ENCODE measurements at places on chromosomes 12 and 14.

GRCh38 chr14:85334316-85334715, 195.6 kb upstream of the FLRT2 start:
- DNase-seq = no peak

GRCh38 chr14:104917116-104917515, 7.6 kb upstream of the PLD4 start:
- no peak for DNase-seq

- peak; percentile 96 for DNase-seq
Measured at GRCh38 chr12:11839091-11839641, 189.7 kb downstream of the ETV6 start.

DNA sequence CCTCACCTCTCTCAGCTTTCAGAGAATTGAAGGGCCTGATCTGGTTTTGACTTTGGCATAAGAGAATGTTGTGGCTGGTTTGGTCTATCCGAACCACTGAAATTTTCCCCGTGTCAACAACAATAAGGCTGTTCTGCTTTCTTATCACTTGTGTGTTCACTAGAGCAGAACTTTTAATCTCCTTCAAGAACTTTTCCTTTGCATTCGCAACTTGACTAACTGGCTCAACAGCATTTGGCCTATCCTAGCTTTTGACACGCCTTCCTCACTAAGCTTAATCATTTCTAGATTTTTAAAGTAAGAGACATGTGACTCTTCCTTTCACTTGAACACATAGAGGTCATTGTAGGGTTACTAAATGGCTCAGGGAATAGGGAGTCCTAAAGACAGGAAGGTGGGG, 25.9 kb upstream of the EDDM3A start:
- DNase-seq = no peak

GRCh38 chr14:34190717-34191116, 239.8 kb upstream of the EGLN3 start:
- no peak for DNase-seq

- DNase-seq = no peak
Measured at GRCh38 chr12:106119301-106119700, 19.5 kb downstream of the NUAK1 start.

DNA sequence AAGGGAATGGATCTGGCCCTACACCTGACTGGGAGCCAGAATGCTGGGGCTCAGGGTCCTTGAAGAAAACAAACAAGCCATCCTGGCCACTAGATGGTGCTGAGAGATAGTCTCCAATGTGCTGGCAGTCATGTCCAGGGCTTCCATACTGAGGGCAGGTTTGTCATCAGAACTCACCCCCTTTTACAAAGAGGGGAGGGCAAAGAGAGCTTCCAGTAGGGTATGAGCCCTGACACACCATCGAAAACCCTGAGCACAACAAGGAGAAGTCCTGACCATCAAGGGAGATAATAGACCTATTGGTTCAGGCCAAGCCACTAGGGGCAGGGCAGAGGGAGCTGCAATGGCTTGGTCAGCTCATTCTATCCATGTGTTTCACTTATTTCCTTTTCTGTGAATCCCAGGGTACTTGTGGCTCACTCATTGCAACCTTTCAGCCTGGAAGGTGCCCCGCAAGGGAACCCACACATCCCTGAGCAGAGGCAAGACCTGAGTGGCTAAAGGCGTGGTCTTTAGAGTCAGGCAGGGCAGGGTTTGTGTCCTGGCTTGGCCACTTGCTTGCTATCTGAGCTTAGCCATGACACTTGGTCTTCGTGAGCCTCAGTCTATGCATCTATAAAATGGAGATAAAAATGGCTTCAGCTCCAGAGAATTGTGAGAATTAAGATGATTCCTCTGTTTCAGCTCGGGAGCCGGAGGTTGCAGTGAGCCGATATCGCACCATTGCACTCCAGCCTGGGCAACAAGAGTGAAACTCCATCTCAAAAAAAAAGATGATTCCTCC, 6.2 kb upstream of the PLEKHH1 start:
- DNase-seq = peak; percentile 11

- no peak for DNase-seq
Measured at GRCh38 chr12:22101749-22102243, 55.8 kb downstream of the CMAS start.

- no peak for DNase-seq
Measured at GRCh38 chr12:58310809-58311622, 369.6 kb downstream of the ATP23 start.

DNA sequence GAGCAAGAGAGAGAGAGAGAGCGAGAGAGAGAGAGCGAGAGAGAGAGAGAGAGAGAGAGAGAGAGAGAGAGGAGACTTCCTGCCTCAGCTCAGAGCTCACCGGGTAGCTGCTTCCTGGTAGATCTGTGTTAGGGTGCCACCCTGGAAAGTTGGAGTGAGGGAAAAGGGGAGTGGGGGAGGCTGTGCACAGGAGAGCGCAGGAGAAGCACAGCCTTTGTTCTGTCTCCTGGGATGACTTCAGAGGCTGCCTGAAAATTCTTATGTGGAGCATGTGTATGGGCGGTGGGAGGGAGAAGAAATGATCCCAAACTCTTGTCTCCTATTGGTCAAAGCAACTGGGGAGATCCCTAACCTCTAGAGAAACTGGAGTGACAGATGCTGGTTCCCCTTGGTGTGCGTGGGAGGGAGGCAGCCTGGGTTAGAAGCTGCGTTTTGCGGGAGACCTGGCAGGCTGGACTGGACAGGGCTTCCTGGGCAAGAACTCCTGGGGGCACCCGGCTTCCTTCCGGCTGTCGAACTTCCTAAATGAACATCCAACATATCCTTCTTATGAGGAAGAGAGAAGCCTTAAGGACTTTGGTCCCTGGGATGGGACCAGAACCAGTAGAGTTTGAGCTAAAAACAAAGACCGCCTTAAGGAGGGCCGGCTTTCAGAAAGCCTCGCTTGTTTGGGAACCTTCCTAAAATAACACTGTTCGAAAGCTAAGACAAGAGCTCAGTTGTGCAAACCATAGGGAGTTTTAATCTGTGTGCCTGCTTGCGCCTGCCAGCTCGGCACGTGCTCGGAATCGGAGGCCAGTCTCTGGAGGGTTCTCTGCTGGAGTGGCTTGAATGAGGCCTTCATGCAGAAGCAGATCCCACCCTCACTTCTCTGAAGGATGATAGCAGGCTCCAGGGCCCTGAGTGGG, 30.4 kb upstream of the BEGAIN start:
- DNase-seq = no peak

DNA sequence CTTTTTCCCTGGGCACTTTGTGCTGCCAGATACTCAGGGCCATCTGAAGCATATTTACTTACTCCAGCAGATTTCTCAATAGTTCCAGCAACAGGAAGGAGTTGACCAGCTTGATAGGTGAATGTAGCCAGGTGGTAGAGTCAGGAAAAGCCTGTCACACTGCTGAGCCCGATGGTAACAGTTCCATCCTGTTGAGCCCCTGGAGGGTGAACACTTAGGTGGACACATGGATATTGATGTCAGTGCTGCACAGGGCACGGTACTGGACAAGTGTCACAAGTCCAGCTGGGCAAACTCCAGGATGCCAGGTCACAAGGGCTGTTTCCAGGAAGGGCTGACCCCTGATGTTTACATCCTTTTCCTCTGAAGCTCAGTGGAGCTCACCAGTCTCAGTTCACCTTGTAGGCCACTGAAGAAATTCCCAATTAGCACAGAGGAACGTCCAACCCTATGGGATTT, 2.3 kb upstream of the SMOC1 start:
- DNase-seq = no peak

GRCh38 chr12:99389751-99390150, 257.8 kb upstream of the GARIN6 start:
- no peak for DNase-seq

GRCh38 chr14:104087981-104088850, 2.7 kb downstream of the ASPG start:
- DNase-seq = no peak

- no peak for DNase-seq
Measured at GRCh38 chr12:24850496-24850895, 98.4 kb downstream of the BCAT1 start.

GRCh38 chr12:50240792-50241114, 42.6 kb downstream of the LIMA1 start:
- DNase-seq = no peak

GRCh38 chr14:22865424-22866405, 5.8 kb upstream of the LRP10 start:
- DNase-seq = no peak

DNA sequence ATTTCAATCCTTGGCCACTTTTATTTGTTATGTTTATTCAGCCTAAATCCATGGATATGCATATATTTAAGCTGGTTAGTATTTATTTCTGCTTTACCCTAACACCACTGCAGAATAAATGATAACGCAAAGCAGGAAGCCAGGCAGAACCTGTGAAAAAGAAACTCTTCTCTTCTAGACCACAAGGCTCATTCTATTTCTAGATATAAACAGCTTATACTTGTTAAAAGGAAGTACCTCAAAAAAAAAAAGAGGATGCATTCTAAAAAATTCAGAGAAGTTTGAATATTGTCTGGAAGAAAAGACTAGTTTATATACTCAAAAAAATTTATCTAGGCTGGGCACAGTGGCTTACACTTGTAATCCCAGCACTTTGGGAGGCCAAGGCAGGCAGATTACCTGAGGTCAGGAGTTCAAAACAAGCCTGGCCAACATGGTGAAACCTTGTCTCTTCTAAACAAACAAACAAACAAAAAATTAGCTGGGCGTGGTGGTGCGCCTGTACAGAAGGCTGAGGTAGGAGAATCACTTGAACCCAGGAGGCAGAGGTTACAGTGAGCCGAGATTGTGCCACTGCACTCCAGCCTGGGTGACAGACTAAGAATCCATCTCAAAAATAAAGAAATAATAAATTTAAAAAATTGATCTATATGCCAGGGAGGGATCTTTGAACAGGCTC, 55.8 kb downstream of the GALNT4 start:
- DNase-seq = no peak

- peak; percentile 80 for DNase-seq
Measured at GRCh38 chr12:94532490-94533422, 73.1 kb upstream of the CEP83 start.

DNA sequence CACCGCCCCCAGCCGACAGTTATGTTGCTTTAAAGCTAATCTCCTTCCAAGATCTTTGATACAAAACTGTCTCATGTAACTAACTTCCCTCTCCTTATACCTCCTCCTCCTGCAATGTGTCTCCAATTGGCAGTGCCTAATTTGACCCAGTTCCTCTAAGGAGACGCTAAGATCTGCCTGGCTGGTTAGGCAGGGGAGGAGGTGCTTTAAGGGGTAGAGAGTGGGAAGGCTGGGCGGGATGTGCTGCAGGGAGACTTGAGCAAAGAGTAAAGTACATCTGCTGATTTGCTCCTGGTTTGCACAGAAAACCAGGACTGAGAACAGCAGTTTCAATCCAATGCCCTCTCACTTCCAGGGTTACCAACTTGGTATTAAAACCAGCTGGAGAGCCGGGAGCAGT, 7.4 kb upstream of the IKZF4 start:
- DNase-seq = no peak

- DNase-seq = no peak
Measured at GRCh38 chr14:58071341-58071740, 80.7 kb downstream of the ARMH4 start.

GRCh38 chr12:53561590-53561953, 54.3 kb upstream of the NPFF start:
- peak; percentile 16 for DNase-seq

DNA sequence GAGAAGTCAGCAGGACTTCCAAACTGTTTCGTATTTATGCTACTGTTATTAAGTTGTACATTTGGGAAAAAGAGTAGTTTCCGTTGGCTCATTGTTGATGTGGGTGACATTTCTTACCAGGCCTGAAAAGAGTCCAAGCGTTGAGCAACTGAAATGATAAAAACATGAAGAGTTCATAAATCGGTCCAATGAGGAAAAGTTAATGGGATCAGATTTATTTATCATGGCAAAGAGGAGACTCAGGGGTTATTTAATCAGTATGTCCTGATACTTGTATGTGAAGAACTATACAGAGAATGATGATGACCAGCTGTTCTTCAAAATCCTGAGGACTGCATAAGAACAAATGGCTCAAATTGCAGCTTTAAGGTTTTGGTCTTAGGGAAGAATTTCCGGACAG, 7.7 kb downstream of the VRK1 start:
- DNase-seq = no peak

- no peak for DNase-seq
Measured at GRCh38 chr12:66885115-66885875, 206.4 kb upstream of the GRIP1 start.

DNA sequence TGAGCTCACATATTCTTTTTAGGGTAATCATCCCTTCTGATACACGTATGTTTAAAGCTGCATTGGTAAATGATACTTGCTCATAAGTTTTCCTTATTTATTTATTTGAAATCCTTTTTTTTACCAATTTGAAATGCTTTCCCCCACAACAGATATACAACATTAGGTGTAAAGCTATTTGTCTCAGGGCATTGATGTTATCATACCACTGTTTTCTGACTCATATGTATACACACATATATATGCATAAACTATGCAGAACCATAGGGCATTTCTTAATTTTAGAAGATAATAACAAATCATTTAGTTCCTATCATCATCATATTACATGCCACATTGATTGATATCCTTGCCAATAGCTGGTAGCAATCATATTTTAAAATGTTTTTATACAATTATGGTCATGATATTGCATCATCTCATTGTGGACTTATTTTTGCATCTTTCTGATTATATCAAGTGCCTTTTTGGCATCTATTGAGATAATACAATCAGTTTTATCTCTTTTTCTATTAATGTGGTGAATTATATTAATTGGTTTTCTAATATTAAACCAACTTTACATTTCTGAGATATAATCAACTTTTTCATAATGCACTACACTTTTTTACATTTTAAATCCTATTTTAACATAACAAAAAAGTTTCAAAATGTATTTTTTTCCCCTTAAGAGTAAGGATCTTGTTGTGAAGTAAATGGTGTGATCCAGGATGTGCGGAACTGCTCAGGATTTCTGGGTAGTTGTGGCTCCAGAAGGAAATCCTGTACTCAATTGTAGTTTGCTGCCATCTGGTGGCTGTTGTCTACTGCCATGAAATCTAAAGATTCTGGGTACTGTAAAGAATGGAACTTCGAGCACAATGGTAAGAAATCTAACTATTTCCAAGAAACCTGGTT, 16.7 kb downstream of the OR9K2 start:
- DNase-seq = peak; percentile 72

DNA sequence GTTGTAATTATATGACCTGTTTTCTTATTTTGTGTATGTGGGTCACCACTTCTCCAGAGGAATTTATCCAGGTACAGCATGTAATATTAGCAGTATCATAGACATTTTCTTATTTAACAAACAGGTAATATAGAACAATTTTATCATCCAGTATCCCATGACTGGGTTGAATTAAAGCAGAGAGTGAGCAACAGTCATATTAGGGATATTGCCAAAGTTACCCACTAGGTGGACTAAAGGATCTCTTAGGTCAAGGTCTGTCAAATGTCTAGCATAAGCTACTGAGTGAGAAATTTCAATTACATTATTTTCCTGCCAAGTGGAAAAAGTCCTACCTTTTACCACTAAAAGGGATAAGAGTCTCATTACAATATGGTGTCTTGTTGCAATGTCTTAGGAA, 62.1 kb upstream of the TRIM9 start:
- peak; percentile 89 for DNase-seq

- no peak for DNase-seq
Measured at GRCh38 chr14:24334431-24335291, at the start of gene ADCY4. Gene ADCY4, minus strand, starts transcription at chr14:24335071. Its CDS starts 419 bp downstream, at chr14:24334652.

DNA sequence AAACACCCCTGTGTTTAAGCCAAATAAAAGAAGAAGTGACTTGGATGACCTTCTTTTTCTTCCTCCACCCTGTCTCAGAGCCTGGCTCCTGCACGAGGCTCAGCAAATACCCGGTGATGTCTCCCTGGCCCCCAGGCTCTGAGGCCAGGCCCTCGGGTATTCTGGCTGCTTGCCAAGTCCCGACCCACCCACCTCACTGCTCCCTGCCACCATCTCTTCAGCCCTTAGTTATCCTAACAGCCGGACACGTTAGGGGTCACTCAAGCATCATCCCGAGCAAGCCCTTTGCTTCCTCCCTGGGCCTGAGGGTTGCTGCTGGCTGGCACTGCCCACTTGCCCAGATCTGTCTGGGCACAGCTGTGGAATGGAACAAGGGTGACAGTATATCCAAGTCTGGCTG, 7.2 kb downstream of the RPS6KL1 start:
- DNase-seq = no peak

Measured in NCI-H2029 treated with DMSO at 0.1 percent for 48 hours (cell line).